Endothelial cell (in vitro differentiated cells): ENCODE measurements at places on chromosomes 6 and 20.

DNA sequence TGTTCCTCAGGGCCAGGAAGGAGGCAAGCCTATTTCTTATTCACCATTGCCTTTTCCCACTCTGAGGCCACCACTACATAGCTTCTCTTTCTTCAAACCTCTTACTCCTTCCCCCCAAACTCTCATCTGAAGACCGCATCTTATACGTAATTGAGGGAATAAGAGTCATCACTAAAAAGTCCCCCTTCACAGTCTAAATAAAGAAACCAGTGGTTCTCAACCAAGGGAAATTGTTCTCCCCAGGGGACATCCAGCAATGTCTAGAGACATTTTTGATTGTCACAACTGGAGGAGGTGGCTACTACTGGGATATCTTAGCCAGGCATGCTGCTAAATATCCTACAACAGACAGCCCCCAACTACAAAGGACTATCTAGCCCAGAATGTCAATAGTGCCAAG, 327.6 kb upstream of the CNR1 start:
- DNase-seq = no peak

GRCh38 chr20:2815242-2815900, 584 bp downstream of the C20orf141 start:
- DNase-seq = no peak

- DNase-seq = no peak
Measured at GRCh38 chr20:45433316-45433715, 17.4 kb downstream of the PIGT start.

GRCh38 chr6:14889611-14890593, 356.0 kb upstream of the JARID2 start:
- DNase-seq = no peak

GRCh38 chr20:55086421-55086820, 611.0 kb downstream of the DOK5 start:
- DNase-seq = no peak

GRCh38 chr6:22682979-22683378, 113.6 kb downstream of the HDGFL1 start:
- DNase-seq = no peak

DNA sequence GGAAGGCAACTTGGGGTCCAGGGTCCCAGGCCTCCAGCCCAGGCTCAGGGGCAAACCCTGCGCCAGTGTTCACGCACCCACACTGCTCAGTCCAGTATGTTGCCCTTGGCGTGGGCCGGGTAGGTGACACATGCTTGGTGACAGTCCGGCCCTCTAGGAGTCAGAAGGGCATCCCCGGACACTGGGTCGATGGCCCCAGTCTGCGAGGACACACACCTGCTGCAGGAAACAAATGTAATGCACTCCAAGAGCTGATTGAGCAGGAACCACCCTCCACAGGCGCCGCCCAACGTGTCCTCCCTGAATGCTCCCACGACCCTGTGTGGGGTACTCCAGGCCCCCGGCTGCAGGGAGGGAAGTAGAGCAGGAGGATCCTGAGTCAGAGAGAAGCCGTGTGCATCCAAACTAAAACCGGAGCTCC, 160.7 kb downstream of the DLL1 start:
- no peak for DNase-seq

DNA sequence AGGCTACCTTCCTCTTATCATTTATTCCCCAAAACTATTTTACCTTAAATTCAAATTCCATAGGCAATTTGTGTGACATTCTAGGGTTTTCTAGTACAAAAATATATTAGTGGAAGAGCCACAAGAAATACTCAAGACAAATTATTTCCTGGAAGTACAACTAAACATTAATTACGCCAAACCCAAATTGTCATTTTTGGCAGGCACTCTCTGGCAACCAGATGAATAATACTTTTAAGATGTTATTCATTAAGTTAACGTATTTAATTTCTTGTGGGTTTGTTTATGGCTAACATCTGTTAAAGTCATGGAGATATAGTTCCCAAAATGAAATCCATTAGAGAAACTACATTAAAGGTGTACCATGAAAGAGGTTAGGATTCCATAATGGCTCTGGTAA, 40.5 kb downstream of the HMGN3 start:
- DNase-seq = no peak

GRCh38 chr6:45254253-45254652, 73.9 kb upstream of the RUNX2 start:
- DNase-seq = no peak

DNA sequence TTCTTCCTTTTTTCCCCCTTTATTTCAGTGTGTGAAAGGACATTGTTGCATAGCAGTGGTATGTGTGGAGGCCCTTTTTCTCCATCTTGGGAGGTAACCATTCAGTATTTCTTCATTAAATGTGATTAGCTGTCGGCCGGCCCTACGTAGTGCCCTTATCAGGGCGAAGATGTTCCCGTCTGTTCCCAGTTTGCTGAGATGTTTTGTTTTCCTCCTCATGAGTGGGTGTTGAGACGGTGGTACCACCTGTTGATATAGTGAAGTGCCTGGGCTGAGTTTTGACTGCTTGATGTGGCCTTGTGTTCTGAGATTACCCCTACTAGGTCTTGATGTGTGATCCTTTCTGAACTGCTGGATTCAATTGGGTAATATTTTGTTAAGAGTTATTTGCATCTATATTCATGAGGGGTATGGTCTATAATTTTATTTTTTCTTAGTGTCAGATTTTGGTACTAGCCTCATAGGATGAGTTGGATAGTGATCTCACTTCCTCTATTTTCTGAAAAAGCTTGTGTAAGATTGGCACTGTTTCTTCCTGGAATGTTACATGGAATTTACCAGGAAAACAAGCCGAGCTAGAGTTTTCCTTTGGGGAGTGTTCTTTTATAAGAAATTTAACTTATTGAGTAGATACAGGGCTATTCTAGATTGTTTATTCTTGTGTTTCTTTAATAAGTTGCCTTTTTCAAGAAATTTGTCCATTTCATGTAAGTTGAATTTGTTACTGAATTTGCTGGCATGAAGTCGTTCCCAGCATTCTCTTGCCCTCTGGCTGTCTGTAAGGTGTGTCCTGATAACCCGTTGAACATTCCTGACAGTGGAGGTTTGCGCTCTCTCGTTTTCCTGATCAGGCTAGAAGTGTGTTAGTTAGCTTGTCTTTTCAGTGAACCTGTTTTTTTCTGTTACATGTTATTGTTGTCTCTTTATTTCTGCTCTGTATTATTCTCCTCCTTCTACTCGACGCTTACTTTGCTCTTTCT, 4.3 kb downstream of the MTG2 start:
- no peak for DNase-seq

- DNase-seq = no peak
Measured at GRCh38 chr20:25259358-25259757, 11.5 kb downstream of the PYGB start.

DNA sequence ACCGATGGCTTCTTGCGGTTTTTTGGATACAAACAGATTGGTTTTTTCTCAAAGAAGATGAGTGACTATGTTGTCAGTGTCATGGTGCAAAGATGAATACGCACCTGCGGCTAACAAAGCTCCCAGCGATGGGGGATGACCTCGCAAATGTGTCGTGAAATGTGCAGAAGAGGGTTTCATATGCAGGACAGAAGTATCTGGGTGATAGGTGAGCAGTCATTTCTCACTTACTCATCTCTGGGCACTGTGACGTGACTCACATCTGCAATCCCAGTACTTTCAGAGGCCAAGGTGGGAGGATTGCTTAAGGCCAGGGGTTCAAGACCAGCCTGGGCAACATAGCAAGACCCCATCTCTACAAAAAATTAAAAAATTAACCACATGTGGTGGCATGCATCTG, 216.3 kb downstream of the ERMARD start:
- no peak for DNase-seq

DNA sequence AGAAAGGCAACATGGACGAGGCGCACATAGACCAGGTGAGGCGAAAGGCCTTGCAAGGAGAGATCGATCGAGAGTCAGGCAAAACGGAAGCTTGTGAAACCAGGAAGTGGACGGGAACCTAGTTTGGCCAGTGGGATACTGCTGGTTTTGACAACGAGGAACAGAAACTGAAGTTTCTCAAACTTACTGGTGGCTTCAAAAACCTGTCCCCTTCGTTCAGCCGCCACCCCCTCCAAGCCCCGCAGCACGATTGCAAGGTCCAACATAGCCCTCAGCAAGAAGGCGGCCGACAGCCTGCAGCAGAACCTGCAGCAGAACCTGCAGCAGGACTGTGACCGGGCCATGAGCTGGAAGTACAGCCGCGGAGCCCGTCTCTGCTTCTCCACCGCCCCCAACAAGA, 238.0 kb downstream of the KHDC1L start:
- DNase-seq = no peak

DNA sequence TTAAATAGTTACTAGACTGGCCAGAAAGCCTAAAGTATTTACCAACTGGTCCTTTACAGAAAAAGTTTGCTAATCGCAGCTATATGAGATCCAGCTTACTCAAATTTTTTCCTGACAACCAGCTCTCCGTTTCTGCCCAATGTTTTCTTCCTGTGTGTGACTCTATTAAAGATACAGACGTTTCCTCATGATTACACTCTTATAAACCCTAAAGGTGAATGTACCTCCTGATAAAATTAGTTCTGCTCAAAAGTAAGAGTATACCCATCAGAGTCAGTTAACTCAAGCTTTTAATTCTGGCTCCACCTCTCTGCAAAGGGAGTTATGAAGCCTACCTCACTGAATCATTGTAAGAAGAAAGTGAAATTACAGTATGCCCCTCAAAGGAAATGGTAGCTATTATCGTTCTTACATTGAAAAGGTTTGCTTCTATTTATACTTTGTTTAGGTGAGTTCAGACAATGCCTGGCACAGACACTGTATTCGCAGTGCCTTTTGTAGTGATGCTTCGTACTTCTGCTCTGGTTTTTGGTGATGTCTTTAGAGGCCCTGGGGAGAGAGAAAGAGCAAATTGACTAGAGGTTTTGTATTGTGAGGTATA, 10.2 kb upstream of the MROH8 start:
- no peak for DNase-seq

DNA sequence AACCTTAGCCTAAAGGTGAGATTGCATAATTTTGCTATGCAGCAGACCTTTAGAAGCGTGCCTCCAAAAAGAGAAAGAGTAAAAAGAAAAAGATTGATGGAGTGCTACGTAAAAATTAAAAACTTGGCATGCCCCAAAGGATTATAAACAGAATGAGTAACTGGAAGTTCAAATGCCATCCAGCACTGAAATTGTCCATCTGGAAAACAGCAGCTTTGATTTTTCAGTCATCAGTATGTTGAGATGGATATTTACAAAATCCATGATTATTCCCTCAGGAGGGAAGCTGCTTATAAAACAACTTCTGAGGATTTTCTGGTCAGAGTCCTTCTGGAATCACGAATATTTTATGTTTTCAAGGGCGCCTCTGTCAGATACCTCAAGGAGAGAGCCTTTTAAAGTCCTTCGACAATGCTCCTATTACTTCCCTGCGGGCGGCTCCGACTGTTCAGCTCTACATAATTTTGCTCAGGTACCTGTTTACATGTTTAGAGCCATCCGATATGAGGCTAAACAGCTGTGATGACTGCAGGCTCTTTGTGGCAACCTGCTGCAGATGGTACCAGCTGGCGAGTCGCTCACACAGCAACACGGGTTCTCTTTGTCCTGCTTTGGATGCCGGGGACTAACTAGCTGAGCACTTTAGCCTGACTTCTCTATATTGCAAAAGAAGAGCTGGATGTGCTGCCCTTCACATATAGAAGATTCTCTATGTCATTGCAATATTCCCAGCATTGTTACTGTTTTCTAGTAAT, 83.3 kb downstream of the RCAN2 start:
- DNase-seq = no peak

- no peak for DNase-seq
Measured at GRCh38 chr6:108676555-108676954, 115.8 kb downstream of the FOXO3 start.

DNA sequence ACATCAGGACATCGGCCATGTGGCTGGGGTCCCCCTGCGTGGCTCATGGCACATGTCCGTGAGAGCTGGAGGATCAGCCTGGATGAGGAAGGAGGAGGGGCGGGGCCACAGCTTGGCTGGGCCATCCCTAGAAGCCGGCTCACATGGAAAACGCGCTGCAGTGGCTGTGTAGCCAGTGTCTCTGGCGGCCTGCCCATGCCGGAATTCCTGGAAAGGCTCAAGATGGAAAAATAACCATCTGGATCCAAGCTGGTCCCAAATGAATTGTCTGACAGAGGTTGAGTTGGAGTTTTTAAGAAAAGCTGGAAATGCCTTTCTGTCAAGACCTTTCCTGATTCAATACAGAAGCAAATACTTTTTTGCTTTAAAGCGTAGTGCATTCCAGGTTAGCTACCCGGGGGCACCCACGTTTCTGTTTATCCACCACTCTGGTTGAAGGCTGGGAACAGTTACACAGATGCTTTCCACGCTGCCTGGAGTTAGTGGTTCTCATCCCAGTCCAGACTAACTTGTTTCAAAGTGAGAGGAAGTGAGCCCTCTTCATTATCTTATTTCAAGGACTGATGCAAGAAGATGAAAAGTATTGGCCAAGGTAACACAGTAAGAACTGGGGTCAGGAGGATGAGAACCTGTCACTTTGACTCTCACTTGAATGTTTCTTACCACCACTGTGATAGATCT, 99.0 kb downstream of the GMPR start:
- no peak for DNase-seq

- no peak for DNase-seq
Measured at GRCh38 chr6:121544691-121545090, 109.2 kb downstream of the GJA1 start.

DNA sequence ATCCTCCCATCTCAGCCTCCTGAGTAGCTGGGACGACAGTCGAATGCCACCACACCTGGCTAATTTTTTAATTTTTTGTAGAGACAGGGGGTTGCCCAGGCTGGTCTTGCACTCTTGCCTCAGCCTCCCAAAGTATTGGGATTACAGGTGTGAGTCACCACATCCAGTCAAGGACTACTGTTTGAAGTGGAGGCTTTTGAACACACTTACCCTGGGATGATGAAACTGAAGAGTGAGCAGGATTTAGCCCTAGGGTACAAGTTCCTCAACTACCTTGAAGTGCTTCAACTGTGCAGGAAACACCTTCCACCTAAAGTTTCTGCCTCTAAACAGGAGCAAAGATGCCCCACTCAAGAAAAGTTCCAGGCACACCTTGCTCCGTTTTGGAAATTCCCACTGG, 15.7 kb upstream of the PARD6B start:
- DNase-seq = no peak

GRCh38 chr6:2221726-2222274, 23.6 kb downstream of the GMDS start:
- no peak for DNase-seq

GRCh38 chr20:18839507-18840247, 26.1 kb downstream of the SCP2D1 start:
- DNase-seq = no peak

- no peak for DNase-seq
Measured at GRCh38 chr6:102064142-102064541, 670.6 kb downstream of the GRIK2 start.

DNA sequence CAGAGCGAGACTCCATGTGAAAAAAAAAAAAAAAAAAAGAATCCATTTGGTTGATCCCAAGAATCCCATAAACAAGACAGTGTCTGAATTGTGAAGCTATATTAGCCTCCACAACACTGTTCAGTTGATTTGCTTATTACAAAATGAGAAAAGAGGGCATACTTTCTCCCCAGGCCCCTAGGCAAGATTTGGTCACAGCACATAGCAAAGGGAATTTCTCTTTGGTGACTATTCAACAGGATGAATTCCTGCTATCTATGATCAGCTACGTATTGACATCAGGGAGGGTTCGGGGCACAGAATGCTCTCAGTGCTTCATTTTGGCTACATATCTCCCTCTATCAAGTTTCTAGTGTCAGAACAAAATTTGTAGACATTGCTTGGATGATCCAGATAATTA, 20.2 kb upstream of the SLC22A3 start:
- no peak for DNase-seq

- no peak for DNase-seq
Measured at GRCh38 chr6:89781070-89782034, 38.2 kb downstream of the MDN1 start.
